Lung microvascular endothelial cell (primary cell): ENCODE measurements at places on chromosomes 2 and 18.

DNA sequence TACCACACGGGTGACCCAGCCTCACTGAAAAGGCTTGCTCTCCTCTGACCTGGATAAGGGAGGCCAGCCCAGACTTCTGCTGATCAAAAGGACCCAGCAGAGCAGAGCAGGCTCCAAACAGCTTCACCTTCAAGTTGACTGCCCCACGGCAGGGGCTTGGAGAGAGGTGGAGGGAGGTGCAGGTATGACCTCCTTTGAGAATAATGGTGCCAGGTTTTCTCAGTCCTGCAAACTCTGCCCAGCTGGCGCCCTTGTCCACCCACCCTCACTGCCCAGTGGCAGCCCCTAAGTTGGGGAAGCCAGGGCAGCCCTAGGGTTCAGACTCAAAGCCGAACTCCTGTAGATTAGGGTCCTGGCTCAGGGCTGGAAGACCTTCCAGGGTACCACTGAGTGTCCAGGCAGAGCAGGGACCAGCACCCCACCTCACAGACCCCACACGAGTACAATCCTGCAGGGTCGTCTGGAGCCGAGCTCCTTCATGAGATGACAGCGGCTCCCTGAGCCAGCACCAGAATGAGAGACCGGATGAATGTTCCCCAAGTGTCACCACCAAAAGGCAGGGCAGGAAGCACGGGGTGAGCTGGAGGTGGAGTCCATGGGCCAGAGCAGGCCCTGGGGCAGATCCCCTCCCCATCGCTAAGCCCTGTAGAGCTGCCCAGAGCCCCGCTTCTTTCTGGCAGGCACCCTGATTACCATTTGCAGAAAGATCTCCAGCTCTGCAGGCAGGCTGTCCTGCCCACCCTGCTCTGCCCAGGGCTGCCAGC is 3.6 kb upstream of the GPC1 start:
- DNase-seq = no peak

DNA sequence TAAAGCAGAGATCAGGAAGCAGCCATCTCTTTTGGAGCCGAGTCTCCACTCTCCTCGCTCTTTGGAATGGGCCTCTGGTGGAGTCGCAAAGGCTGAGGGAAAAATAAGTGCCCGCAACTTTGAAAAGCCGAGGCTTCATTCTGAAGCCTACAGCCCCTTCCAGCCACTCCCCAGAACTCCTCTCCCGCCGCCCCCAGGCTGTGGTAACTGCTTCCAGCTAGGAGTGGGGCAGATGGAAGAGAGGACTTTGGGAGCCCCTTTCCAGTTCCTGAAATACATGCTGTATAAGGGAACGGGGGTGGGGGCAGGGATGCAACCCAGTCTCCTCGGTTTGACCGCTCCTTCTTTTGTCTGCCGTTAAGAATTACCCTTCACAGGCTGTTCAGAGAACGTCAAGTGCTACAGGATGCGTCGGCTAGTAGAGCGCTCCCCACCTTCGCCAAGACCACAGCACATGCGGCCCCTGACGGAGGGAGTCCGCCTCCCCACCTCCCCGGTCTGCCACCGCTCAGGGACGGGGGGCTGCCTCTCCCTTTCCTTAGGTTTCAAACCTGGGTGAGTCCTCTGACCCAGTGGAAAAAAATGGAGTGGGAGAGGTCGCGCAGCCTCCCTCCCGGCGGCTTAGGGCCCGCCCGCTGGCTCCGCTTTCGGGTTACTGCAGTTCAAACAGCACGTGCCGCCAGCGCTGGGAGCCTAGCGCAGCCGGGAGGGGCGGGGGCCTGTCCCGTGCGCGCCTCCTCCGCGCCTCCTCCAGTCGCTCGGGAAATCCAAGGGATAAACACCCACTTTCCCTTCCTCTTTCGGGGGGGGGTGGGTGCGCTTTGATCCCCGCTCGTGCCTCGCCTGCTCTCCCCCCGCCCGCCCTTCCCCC is 4.9 kb downstream of the CYP26B1 start:
- peak; percentile 68 for DNase-seq

- DNase-seq = no peak
Measured at GRCh38 chr2:138433995-138434951, 67.3 kb upstream of the SPOPL start.

DNA sequence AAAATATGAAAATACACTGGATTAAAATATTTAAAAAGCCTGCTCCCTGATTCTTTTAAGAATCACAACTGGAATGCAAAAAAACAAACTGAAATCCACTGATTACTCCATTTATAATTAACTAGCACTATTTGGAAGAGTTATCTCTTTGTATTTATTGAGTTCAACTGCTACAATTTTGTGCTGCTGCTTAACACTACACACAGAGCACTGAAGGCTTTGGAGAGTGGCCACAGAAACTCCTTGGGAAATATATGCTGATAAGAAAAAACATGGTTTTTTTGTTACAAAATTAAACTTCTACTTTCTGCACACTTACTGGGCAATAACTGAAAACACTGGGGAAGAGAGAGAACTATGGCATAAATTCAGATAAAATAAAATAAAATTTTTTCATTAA is 19.8 kb upstream of the BZW1 start:
- DNase-seq = no peak

GRCh38 chr2:165253178-165253577 is 14.0 kb downstream of the SCN2A start:
- no peak for DNase-seq

- DNase-seq = no peak
Measured at GRCh38 chr2:117396161-117396560, 418.3 kb upstream of the DDX18 start.

GRCh38 chr2:229612384-229612971 is 101.9 kb downstream of the DNER start:
- DNase-seq = no peak

DNA sequence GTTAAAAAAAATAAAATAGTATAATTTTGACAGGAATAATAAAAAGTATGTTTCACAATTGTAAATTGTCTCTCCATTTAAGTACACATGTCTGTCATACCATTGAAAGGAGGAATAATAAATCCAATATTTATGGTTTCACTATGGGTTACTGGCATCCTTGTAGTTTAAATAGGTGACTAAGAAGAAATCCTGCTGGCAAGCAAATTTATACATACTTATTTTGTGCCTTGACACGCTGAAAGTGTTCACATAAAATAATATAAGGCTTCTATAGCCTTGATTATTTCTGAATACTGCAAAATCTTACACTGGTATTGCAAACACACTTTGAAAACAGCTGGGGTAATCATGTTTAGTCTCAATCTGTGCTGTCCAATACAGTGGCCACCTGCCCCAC is 138.3 kb upstream of the ETAA1 start:
- no peak for DNase-seq

DNA sequence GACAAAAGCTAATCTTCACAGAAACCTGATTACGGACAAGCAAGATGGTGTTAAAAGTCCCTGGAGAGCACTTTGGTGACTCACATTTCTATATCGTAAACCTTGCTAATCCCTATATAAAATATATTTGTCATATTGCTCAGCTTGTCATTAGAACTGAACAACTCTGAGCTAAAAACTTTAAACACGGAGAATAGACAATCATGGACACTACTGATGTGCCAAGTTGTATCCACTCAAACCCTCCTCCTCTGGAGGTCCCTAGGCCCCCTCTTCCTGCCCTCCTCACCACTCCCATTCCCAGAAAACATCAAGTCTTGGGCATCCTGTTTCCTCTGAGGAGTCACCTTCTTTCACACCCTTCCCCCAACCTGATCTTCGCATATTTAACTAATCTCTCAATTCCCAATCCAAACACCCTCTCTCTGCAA is 138.7 kb upstream of the PID1 start:
- no peak for DNase-seq

DNA sequence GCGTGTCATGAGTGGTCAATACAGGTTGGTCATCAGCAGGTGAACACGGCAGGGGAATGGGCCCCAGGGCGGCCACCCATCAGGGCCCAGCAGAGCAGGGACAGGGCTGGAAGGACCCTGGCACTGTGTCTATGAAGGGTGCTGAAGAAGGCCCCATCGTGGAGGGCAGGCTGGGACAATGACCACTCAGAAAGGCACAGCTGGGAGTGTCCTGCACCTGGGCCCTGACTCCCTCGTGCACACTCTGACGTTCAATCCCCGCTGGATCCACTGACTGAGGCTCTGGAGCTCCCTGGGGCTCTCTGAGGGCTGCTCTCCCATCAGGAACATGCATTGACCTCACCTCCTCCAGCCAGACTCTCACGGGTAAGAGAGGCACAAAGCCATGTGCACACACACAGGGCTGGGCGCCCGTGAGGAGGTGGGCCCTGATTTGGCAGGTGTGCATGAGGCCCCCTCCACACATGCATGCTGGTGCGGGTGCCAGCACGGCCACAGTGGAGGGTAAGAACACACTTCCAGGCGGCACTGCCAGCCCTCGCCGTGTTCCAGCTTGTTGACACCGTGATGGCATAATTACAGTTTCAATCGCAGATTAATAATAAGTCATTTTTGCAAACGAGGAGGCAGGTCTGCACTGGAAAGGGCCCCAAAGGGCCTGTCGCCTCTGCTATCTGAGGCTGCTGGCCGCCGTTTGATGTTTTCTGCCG is 58.5 kb downstream of the SMAD7 start:
- DNase-seq = no peak

- no peak for DNase-seq
Measured at GRCh38 chr18:47986620-47987387, 56.3 kb upstream of the SMAD2 start.

GRCh38 chr2:86225581-86225980 is 26.3 kb downstream of the MRPL35 start:
- DNase-seq = peak; percentile 95

GRCh38 chr2:105438104-105438929 is 39.5 kb upstream of the FHL2 start:
- DNase-seq = no peak

DNA sequence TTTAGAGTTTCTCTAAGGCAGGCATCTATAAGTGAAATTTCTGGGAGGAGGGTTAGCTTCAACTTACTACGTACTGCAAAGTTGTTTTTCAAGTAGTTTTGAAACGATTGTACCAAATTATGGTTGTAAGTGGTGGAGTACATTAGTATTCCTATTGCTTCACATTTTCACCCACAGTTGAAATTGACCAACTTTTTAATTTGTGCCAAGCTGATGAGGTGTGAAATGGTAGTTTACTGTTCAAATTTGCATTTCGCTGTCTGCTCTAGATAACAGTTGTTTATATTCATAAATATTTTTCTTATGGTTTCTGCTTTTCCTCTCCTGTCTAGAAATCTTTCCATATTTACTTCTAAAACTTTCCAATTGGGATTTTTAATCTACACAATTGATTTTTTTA is 18.6 kb downstream of the NPC1 start:
- no peak for DNase-seq
